Glutamatergic neuron (in vitro differentiated cells): ENCODE measurements at places on chromosomes 2 and 18. TPM values are rescaled to one million over a fixed set of nuclear protein-coding genes. Genes with fewer than 3 reads are reported as not detected.

The ANO7 gene
- total RNA-seq, result 2.6 TPM

The MEMO1 gene
- total RNA-seq, result 48.8 TPM

The MYCN gene
- total RNA-seq, result 43.8 TPM

- DNase-seq, result no peak
- peaks cover 11% of the 10 kb centered on the region for H3K4me1 ChIP-seq
- no peak overlapping the region for H3K4me3 ChIP-seq
- no peak overlapping the region for H3K27ac ChIP-seq
Observed at GRCh38 chr2:140584471-140584870, 1546.3 kb downstream of the LRP1B start.

DNA sequence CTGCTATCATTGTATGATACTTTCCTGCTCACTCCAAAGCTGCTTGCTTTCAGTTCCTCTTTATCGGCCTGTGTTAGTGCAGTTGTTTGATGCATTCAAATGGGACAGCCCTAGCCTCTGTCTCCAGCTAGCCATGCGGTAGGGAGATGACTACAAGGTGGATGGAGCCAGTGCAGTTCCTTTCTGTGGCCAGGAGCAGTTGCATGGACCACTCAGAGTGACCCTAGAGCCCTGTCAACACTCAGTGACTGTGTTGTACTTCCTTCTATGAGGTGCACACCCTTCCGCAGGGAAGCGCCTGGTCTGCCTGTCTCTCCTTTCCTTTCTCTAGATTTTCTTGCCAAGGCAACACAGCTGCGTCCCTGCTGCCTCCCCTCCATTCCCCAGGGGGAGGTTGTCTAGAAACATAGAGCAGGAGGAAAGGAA is 33.8 kb downstream of the KCNS3 start:
- no peak overlapping the region for H3K27ac ChIP-seq
- H3K4me1 ChIP-seq, result peaks cover 6% of the 10 kb centered on the region
- peak; percentile 40 for DNase-seq
- no peak overlapping the region for H3K4me3 ChIP-seq
- H3K36me3 ChIP-seq, result peaks cover 6% of the 10 kb centered on the region

GRCh38 chr2:30218814-30219213 is 12.5 kb upstream of the LBH start:
- H3K27ac ChIP-seq, result no peak overlapping the region
- no peaks in the 10 kb centered on the region for H3K36me3 ChIP-seq
- DNase-seq, result no peak
- H3K4me1 ChIP-seq, result no peaks in the 10 kb centered on the region

GRCh38 chr2:204395539-204395938 is 149.7 kb upstream of the PARD3B start:
- DNase-seq, result no peak
- no peaks in the 10 kb centered on the region for H3K27me3 ChIP-seq
- H3K4me3 ChIP-seq, result no peak overlapping the region
- no peak overlapping the region for H3K27ac ChIP-seq
- no peaks in the 10 kb centered on the region for H3K36me3 ChIP-seq
- H3K4me1 ChIP-seq, result peaks cover 4% of the 10 kb centered on the region

- peak; percentile 47 for DNase-seq
- H3K36me3 ChIP-seq, result no peaks in the 10 kb centered on the region
- H3K4me3 ChIP-seq, result no peak overlapping the region
- no peaks in the 10 kb centered on the region for H3K4me1 ChIP-seq
- no peak overlapping the region for H3K27ac ChIP-seq
- no peaks in the 10 kb centered on the region for H3K27me3 ChIP-seq
Observed at GRCh38 chr2:166516712-166517303, 22.8 kb upstream of the SCN7A start.
